ENCODE measurements at places on chromosomes 2 and 18.

GRCh38 chr2:3241971-3242746, 135.5 kb downstream of the EIPR1 start:
- DNase-seq = no peak

DNA sequence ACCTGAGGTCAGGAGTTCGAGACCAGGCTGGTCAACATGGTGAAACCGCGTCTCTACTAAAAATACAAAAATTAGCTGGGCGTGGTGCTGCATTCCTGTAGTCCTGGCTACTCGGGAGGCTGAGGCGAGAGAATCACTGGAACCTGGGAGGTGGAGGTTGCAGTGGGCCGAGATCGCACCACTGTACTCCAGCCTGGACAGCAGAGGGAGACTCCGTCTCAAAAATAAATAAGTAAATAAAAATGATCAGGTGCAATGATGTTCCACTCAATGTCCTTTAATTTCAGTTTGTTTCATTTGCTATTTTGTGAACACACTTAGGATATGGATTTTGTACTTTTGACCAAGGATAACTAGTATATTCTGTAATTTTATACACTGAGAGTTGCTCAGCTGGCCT, 9.3 kb downstream of the HADHA start:
- DNase-seq = no peak

- DNase-seq = no peak
These were observed 184.2 kb upstream of the ACAA2 start for GRCh38 chr18:49997558-49997957.

- no peak for DNase-seq
These were observed 104.5 kb downstream of the DCDC2C start for GRCh38 chr2:3807853-3808252.

DNA sequence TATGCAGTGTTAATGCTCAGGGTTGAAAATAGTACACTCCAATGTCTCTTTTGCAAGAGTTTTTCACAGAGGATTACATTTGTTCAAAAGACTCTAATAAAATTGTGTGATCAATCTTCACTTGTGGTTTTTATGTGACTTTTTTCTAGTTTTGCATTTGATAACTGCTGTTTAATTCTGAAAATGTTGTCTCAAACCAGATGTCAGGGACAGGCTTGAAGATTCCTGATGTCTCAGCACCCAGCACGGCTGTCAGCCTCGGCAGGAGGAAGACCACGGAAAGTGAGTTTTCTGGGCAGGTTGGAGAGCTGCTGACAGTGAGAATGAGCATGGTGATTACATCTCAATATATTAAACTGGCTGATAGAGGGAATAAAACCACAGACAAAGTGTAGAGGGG, 9.1 kb downstream of the SOX11 start:
- DNase-seq = no peak

DNA sequence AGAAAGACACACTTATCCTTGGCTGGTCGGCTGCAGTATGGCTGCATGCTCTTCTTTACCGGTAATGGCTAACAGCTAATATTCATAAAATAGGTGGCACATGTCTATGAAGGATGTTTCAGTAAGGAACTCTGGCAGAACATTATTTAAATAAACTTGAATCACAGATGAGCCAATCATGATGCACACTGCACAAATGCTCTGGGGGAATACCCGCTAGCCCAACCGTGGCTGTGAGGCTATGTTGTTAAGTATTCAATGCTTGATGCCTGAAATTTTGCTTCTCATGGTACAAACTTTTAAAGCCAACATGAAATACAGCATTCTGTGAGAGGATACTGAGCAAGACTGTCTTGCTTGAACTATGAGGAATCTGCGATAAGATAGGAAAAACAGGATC, 505.8 kb downstream of the ZEB2 start:
- DNase-seq = no peak

- no peak for DNase-seq
These were observed 63.3 kb upstream of the CERS6 start for GRCh38 chr2:168392797-168393196.

All from AG09319 (cell line).